Fibroblast of villous mesenchyme (primary cell): ENCODE measurements at places on chromosomes 2 and 18. TPM values are rescaled to one million over a fixed set of nuclear protein-coding genes. Genes with fewer than 3 reads are reported as not detected.

PLCL1 gene
- total RNA-seq: 0.43 and 0.64 TPM in 2 replicates

GAL3ST2 gene
- under 0.01 and 0.43 TPM in 2 replicates for total RNA-seq

CCDC178 gene
- total RNA-seq: 0.32 and 0.43 TPM in 2 replicates

GALR1 gene
- total RNA-seq: not detected in 2 replicates

ARHGAP15 gene
- 0.43 TPM in 1 of 2 replicates, not detected in the other for total RNA-seq

IL1R2 gene
- 0.32 TPM in 1 of 2 replicates, not detected in the other for total RNA-seq

CCDC148 gene
- total RNA-seq: 0.32 and 2.6 TPM in 2 replicates

GPR75 gene
- 2.6 and 4.7 TPM in 2 replicates for total RNA-seq

ALPP gene
- not detected in 2 replicates for total RNA-seq

AQP12A gene
- not detected in 2 replicates for total RNA-seq

SPRED2 gene
- total RNA-seq: 9.5 and 10.0 TPM in 2 replicates

TLX2 gene
- total RNA-seq: not detected in 2 replicates

LRRTM4 gene
- total RNA-seq: not detected in 2 replicates

DTNA gene
- total RNA-seq: 6.8 and 18.1 TPM in 2 replicates

WIPF1 gene
- 13.0 and 15.1 TPM in 2 replicates for total RNA-seq

PARD3B gene
- 26.4 and 53.1 TPM in 2 replicates for total RNA-seq

IL36RN gene
- not detected in 2 replicates for total RNA-seq

POTEI gene
- total RNA-seq: under 0.01 TPM in 1 of 2 replicates, not detected in the other

ZNF519 gene
- 6.0 and 8.7 TPM in 2 replicates for total RNA-seq

CNDP1 gene
- total RNA-seq: not detected in 2 replicates

GPR55 gene
- total RNA-seq: not detected in 2 replicates

ZNF236 gene
- total RNA-seq: 11.9 and 12.5 TPM in 2 replicates

YES1 gene
- total RNA-seq: 87.7 and 99.2 TPM in 2 replicates

ZNF396 gene
- 0.64 and 1.3 TPM in 2 replicates for total RNA-seq

KIF1A gene
- not detected in 2 replicates for total RNA-seq

TEX44 gene
- not detected in 2 replicates for total RNA-seq

LBX2 gene
- 1.3 and 2.9 TPM in 2 replicates for total RNA-seq

ST8SIA5 gene
- total RNA-seq: under 0.01 TPM in 1 of 2 replicates, not detected in the other
